D721Med (cell line): ENCODE measurements at places on chromosomes 2 and 18.

DNA sequence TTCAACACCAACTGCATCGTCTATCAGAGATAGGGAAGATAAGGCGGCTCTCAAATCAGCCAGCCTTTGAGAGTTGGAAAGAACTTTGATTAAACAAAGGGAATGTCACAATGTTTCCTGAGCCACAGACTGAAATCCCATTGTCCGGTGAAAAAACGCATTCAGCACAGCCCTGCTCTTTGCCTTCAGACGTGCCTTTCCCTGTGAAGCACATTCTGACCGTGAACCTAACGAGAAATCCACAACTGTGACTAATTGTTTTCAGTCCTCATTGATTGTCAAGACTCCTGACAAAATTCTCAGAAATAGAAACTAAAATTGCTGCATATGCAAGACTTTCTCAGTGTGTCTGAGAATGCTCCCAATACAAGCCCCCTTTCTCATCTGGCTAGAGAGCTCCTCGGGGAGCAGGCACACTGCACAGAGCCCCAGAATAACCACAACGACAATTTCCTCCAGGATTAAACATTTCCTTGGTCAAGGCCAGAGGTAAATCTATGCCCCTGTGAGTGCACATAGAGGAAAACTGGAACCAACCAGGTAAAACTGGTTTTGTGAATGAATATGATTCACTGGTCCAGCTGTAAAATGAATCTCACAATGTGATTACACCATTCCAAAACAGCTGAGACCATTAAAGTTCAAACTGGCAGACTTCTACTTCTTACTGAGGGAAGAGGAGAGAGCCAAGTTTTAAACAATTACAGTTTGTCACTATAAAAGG lies 561.9 kb upstream of the ID2 start:
- no peak for DNase-seq

DNA sequence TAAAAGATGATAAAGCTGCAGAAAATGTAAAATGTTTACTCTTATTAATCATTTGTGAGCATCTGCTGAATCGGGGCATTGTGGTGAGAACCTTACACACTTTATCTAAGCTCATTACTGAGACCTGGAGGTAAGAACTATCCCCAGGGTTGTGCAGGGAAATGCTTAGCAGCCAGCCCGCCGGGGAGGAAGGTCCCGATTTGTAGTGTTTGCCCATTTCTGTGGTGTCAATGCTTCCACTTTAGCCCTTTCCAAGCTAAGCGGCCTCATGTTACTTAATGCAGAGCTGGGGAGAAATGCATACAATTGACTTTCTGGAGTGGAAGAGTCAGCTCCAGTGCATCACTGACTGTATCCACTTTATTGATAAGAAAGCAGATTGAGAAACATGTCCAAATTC lies 20.8 kb upstream of the KCNK3 start:
- no peak for DNase-seq

- DNase-seq: no peak
Measured at GRCh38 chr2:175030380-175031271, 25.4 kb upstream of the CHN1 start.

GRCh38 chr2:191023235-191023679 lies 9.3 kb upstream of the STAT1 start:
- no peak for DNase-seq
